Activated naive CD8-positive, alpha-beta T cell treated with anti-CD3 and anti-CD28 coated beads, Interleukin-2, amount 10 ng/mL, durations not matched to agents 7 days and 5 days (primary cell): ENCODE measurements at places on chromosomes 7 and 10. TPM values are rescaled to one million over a fixed set of nuclear protein-coding genes. Genes with fewer than 3 reads are reported as not detected.

NPFFR1 gene
- total RNA-seq: 0.03 TPM

SLC13A4 gene
- total RNA-seq: not detected

C10orf62 gene
- total RNA-seq: not detected

GRCh38 chr7:197413-198335 is 5.3 kb downstream of the FAM20C start:
- no peak for DNase-seq

GRCh38 chr10:118332236-118332635 is 9.9 kb downstream of the FAM204A start:
- no peak for DNase-seq

AKR1C1 gene
- total RNA-seq: 1.0 TPM

DNA sequence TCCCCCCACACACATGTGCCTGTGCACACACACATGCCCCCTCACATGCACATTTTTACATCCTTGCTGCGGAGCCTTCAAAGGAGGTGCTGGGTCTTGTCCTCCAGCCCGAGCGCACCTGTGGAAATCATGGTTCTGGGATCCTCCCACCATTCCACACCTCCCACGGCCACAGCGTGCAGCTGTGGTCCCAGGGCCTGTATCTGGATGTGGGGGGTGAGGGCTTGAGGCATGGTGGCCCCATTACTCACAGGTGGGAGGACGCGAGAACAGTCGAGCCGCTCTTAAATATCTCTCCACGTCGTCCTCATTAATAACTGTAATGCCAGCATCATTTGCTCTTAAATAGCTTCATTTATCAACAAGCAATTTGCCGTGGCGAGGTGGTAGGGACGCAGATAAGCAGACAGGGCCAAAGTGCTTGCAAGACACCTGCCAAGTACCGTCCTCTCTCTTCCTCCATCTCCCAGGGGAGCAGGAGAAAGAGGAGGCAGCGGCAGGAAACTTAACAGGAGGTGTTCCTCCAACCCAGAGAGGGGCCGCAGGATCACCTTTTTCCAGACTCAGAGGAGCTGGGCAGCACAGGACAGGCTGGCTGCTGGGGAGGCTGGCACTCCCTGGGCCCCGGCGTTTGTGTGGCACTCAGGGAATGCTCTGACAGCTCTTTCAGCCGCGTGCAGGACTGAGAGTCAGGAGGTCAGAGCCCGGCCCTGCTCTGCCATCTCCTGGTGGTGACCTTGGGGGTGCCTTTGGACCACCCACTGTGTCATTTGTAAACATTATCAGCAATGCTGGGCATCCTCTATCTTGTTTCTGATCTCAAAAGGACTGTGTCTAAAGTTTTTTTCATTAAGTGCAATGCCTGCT is 87.4 kb downstream of the CDH23 start:
- DNase-seq: no peak

DNA sequence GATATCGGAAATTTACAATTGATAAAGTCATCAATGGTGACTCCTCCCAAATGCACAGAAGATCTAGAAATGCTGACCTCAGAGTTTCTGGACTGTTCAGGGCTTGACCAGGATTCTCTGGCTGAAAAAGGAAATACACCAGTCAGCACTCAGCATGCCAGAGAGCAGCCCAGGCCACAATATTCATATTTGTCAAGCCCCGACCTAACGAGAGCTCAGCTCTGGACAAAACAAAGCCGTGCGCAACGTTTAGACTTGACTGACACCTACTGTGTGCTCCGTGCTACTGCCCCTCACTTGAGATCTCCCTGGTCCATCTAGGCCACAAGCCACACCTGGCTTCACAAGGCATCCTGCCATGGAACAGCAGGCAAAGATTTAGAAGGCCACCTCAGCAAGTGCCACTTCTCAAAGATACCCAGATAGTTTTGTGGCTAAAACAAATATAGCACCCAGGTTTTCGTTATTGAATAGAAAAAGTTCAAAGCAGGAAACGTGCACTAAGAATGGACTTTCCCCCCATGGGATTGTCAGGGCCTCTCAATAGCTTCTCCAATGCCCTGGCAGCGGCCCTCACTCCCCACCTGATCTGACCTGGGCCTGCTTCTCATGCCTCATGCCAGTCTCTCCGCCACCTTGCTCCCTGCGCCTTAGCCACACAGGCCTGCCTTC is 218.3 kb downstream of the FAM107B start:
- DNase-seq: no peak

DNA sequence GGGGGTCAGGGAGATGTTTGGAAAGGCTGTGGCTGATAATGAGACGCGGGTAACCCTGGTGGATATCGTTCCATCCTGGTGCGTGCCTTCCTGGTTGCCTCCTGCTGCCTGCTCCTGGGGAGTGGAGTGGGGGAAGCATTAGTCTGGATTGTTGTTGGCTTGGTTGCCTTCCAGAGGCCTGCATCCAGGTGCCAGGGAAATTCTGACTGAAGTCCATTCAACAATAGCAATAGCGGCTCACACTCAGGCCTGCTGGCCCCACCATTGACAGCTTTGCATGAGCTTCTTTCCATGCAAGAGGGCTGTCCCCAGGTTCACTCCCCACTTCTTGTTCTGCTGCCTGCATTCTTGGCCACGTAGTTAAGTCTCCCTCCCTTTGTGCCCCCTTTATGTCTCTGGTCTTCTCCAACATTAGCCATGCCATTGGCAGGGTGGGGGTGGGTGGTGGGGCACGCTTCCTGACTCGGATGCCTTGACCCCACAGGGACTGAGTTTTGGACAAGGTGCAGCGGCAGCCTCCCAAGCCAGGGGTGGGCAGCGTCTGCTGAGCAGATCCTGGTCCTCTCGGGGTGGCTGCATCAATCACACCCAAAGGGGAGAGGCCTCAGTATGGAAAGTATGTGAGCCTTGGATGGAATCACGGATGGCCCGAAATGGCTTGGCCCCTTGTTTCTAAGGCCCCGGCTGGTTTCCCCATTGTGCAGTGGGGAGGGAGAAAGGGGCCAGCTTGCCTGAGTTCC is 150.2 kb downstream of the GRK5 start:
- no peak for DNase-seq

DNA sequence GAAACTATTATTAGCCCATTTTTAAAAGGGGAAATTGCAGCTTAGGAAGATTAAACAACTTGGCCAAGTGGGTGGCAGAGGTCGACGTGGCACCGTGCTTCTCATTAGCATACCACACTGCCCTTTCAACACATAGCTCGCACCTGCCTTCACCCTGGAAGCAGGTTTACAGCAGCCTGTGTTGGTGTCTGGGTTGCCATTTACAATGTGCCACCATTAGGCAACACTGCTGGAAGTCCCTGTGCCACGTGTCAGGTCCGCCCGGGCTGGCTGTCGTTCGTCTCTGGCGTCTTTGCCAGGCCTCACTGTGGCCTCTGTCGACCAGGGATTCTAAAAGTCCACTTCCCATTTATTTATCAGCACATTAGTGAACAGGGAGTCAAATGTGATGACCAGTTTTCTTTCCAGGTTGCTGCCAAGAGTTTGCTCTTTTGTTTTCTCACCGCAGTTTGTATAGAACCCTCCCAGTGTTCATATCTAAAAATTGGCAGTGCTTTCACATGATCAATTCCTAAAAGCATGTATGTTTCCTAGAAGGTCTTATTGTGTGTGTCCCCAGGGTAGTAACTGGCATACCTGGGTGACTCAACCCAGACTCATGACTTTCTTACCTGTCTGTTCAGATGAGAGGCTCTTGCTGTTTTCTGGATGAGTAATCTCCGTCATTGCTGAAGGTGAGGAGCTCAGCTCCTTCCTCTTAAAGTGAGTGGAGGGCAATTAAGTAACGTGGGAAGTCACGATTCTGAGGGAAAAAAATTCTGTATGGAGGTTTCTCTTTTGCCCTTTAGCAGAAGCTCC is 9.2 kb downstream of the INSIG1 start:
- no peak for DNase-seq

NXPH1 gene
- total RNA-seq: not detected

- no peak for DNase-seq
Measured at GRCh38 chr10:71409516-71410104, 12.9 kb downstream of the CDH23 start.

GRCh38 chr10:30098629-30099028 is 39.2 kb upstream of the JCAD start:
- DNase-seq: no peak

- DNase-seq: no peak
Measured at GRCh38 chr10:598415-599170, 90.9 kb downstream of the DIP2C start.

SMC3 gene
- 67.7 TPM for total RNA-seq

PPP1R3A gene
- not detected for total RNA-seq

- no peak for DNase-seq
Measured at GRCh38 chr10:74753442-74754211, 72.8 kb upstream of the KAT6B start.

IDI2 gene
- not detected for total RNA-seq

DNA sequence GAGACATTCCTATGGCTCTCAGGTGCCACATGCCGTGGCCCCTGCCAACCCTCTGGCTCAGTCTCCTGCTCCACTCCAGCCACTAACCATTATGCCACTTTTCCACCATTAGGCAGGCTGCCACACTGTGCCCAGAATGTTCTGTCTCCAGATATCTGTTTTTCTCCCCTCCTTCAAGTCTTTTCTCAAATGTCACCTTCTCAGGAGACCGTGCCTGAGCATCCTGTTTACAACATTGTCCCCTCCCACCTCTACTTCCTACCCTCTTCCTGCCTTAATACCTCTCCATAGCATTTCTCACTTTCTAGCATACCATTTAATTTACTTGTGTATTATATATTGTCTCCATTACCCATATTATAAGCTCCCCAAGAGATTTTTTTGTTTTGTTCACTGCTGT is 162.5 kb upstream of the LYZL2 start:
- no peak for DNase-seq

FBXW4 gene
- total RNA-seq: 58.9 TPM
